ENCODE measurements at places on chromosomes 6 and 20.

GRCh38 chr20:19973961-19974629, 43.1 kb upstream of the NAA20 start:
- DNase-seq = peak; percentile 78

- no peak for DNase-seq
Observed at GRCh38 chr6:55643861-55644260, 64.9 kb upstream of the HMGCLL1 start.

DNA sequence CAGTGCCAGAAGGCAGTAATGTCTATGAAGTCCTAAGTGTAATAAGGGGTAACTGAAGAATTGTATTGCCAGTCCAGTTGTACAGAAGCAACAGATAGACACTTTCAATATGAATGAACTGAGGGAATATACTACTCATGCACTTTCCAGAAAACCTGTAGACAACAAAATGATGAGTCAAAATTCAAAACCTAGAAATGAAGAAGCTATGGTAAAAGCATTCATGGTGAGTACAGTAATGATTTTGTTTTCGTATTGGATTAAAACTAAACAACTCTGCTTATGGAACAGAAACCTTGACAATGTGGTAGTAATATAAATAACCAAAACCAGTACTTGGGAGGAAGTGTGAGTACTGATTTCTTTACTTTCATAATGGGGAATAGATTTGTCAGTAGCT, 35.0 kb downstream of the ARMC2 start:
- DNase-seq = no peak

DNA sequence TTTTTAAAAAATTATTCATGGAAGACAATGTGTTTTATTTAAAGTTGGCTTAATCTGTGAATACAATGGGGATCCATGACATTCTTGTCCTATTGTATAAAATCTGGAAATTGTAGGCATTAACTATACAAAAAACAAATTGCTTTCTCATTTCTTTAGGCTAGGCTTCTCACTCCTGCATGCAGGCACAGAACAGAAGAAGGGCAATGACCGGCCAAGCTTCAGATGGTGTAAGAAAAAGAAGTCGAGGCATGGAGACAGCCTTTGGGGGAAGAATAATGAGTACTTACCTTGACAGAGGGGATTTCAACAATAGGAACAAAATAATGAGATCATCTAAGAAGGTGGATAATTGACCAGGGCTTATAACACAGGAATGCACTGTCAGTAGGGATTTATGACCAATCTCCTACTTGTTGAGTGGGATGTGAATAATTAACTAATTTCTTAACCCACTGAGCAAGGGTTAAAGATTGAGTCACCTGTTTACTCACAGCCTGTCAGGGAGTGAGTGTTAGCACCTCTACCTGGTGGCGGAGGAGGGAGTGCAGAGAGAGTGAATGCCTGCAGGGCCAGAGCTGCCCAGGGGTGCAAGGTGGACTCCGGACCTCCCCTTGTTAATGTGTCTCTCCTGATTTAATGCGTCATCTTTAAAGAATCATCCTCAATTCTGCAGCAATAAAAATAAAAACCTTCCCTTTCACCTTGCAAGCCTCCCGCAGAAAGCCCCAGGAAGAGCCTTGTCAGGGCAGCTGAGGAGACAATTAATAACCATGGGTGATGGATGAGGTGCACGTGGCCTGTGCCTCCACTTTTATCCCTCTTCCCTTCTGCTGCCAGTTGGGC, 3.9 kb downstream of the SLC22A2 start:
- DNase-seq = no peak

DNA sequence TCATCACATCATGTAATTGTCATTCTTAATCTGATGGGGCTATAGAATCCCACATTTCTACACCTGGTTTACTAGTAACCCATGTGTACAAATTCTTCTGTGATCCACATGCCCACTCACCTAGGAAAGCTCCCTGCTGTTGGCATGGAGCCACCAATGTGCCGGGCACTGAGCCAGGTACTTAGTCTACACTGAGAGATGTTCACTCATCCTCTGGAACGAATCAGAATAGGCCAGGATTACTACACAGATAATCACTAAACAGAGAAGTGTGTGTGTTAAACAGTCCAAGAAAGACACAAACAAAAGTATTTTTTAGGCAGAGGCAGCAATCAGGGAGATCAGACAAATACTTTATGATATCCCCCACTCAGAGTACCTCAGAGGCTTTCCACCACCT, 193.2 kb upstream of the VGLL2 start:
- DNase-seq = peak; percentile 68

- DNase-seq = peak; percentile 51
Observed at GRCh38 chr6:137165375-137166246, 7.8 kb downstream of the IL22RA2 start.

DNA sequence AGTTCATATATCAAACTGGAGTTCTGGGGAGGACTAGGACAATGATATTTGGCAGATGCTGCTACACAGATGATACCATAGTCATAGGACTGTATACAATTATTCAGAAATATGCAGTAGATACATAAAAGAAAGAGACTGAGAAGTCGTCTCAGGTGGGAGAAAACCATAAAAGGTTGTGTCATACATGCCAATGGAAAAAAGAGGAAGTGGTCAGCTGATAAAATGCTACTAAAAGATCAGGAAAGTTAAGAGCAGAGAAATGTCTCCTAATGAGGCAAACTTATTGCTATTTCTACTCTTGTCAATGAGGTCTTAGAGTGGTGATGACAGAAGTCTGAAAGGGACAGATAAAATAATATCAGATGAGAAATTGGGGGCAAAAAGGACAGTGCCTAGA, 407.6 kb downstream of the COL12A1 start:
- no peak for DNase-seq

- DNase-seq = peak; percentile 3
Observed at GRCh38 chr20:32557319-32557718, 27.8 kb downstream of the NOL4L start.

- DNase-seq = peak; percentile 96
Observed at GRCh38 chr6:109382576-109383437, 540 bp upstream of the CD164 start.

GRCh38 chr6:36840432-36841403, 1.5 kb upstream of the CPNE5 start:
- peak; percentile 74 for DNase-seq

DNA sequence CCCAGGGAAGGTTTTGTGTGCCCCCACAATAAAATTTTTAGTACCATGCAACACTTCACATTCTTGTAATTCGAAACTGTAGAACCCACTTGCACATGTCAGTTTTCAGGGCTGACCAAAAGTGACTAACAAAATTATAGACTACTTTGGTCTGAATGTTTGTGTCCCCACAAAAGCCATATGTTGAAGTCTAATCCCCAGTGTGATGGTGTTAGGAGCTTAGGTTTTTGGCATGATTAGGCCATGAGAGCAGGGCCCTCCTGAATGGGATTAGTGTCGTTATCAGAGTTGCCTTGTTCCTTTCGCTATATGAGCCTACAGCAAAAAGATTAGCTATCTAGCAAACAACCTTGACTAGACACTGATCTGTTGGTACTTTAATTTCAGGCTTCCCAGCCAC, 49.0 kb upstream of the TENT5A start:
- DNase-seq = no peak

- no peak for DNase-seq
Observed at GRCh38 chr20:4502756-4503155, 219.0 kb upstream of the PRND start.

DNA sequence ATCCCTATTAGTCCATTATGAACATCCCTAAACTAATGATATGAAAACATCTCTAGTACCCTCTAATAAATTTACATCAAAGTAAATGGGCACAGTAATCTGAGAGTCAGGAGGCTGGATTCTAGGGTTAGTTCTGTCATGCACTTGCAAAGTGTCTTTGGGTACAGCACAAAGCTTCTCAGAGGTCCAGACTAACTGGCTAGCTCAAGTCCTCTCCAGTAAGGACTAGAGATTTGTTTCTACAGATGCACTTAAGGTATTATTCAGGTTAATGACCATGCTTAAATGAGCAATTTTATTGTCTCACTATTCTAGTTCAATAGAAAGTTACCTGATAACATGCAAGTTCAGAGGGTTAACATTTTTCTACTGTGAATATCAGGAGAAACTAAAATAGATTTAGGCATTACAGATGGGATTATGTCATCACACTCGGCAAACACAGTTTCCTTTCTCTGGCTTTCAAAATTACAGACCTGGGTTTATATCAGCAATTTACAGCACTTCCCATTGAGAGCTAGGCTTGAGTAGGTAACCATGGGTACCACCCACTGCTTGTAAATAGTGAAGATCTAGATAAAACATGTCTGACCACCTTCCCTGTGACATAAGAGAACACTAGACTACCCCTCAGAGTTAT, 402.9 kb upstream of the RUNX2 start:
- no peak for DNase-seq

GRCh38 chr6:251920-252319, 40.4 kb upstream of the DUSP22 start:
- DNase-seq = no peak

- DNase-seq = no peak
Observed at GRCh38 chr6:51578994-51579393, 508.4 kb downstream of the PKHD1 start.

DNA sequence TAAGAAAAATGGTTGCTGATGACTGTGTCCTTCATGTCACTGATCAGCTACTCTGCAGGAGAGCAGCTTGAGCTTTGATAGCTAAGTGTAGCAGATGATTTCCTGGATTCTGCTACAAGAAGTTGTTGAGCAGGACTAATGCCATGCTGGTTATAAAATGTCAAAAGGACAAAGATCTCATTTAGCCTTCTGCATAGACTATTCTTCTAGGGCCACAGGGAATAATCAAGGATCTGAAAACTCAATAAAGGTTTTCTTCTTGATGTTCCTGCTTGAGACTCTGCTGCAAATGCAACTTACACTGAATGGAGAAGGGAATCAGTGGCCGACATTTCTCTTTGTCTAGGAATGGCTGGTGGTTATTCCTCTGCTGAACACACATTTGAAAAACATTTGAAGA, 360.3 kb upstream of the PTCHD4 start:
- no peak for DNase-seq

GRCh38 chr20:53299831-53300230, 293.8 kb downstream of the ZNF217 start:
- no peak for DNase-seq

- DNase-seq = no peak
Observed at GRCh38 chr20:2340823-2341222, 39.9 kb upstream of the TGM6 start.

- no peak for DNase-seq
Observed at GRCh38 chr6:127946388-127946787, 45.5 kb upstream of the THEMIS start.

DNA sequence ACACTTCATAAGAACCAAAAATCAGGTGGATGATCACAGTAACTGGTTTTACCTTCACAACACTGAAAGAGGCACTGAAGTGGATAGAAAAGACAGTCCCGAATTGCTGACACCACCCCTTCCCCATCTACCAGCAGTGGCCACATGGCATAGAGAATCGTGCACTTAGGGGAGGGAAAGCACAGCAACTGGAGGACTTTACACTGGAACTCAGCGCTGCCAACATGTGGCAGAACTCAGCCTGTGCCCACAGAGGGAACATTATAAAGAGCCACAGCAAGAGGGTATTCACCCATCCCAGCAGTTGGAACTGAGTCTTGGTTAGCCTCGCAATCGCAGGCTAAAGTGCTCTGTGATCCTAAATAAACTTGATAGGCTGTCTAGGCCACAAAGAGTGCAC, 6.5 kb upstream of the KIAA1586 start:
- DNase-seq = no peak
